ENCODE measurements at places on chromosomes 1 and 21. TPM values are rescaled to one million over a fixed set of nuclear protein-coding genes. Genes with fewer than 3 reads are reported as not detected.

DNA sequence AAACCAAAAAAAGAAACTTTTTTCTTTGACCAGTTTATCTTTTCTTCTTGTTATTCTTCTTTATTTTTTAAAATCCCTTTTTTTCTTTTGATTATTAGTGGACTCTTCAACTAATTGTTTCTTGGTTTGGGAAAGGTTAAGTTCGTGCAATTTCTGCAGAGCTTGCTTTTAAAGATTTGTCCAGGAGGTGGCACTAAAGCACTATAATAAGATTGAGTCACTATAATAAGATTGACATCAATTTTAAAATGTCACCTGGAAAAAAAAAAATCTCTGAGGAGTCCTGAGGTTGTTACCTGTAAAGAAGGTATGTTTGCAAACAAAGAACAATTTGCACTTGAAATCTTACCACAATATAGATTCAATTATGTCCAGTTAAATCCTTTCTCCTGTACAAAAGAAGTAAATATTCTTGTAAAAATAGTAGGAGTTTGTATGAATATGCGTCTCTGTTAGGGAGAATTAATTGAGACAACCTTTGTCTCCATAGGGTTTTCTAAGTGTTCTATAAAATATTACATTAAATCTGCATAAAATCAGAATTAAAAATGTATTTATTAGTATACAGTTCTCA is 166.7 kb downstream of the ADGRL4 start:
- no peak for DNase-seq

Gene AMY1B
- not detected for total RNA-seq

Gene PAQR6
- total RNA-seq, result 2.6 TPM

DNA sequence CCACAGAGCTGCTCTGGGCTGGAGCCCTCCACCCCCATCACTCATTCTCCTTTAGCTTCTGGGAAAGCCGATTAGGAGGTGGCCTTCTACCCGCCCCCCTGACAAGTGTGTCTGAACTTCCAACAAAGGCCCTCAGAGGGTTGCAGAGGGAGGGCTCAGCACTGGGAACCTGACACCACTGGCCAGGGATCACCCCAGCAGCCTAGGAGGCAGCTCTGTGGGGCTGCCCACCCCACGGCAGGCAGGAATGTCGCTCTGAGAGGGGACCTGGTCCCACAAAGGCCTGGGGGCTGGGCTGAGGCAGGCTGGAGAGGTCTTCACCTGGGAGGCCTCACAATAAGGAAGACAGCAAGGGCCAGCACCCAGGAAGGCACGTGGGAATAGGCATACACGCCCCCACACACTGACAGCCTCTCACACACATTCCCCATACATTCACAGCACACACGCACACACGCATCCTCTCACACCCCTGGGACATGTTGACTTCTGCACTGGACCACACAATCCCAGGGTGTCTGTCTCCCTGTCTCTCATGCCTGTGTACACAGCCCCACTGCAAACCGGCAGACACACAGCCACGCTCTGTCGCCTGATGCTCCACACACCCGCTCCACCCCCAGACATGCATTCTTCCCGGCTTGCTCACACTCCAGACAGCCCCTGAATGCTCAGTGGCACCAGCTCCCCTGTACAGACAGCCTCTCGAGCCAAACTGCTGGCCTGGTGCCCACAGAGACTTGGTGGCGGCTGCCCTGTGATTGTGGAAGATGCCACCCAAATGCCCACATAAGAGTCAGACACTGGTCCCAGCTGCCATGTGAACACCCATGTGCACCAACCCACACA is 30.7 kb downstream of the DMBX1 start:
- DNase-seq, result no peak

DNA sequence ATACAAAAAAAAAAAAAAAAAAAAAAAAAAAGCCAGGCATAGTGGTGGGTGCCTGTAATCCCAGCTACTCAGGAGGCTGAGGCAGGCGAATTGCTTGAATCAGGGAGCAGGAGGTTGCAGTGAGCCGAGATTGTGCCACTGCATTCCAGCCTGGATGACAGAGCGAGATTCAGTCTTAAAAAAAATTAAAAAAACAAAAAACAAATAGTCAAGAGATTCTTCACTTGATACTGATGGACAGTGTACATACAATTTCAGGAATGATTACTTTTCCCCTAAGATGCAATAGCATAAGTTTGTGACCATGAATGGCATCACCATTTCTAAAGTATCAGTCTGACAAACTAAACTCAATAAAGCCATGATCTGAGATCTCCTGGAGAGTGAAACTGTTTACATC is 60.8 kb upstream of the IVNS1ABP start:
- no peak for DNase-seq

GRCh38 chr1:119623193-119623515 is 24.9 kb downstream of the ZNF697 start:
- DNase-seq, result no peak

Gene ADAMTSL4
- total RNA-seq, result 28.9 TPM

- no peak for DNase-seq
These were observed 34.0 kb downstream of the SLC45A1 start for GRCh38 chr1:8351693-8352470.

Gene CGN
- 0.19 TPM for total RNA-seq

- DNase-seq, result no peak
These were observed 584 bp upstream of the LTN1 start for GRCh38 chr21:28993293-28993629.

DNA sequence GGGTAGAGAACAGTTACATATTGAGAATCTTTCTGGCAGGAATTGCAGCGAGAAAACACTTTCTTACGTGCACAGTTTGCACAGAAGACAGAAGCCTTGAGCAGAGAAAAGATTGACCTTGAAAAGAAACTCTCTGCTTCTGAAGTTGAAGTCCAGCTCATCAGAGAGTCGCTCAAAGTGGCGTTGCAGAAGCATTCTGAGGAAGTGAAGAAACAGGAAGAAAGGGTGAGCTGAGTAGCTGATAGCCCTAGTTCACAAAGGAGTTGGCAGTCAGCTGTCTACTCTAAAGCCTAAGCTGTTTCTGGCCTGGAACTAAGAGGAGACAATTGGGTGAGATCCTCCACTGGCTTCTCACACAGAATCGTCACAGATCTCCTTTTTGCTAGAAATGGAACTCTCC is 20.3 kb upstream of the SH3BGRL3 start:
- no peak for DNase-seq

- no peak for DNase-seq
These were observed 126.8 kb downstream of the HIVEP3 start for GRCh38 chr1:41791667-41792484.

Gene PPIAL4G
- total RNA-seq, result not detected

Gene PTPN22
- 0.70 TPM for total RNA-seq

DNA sequence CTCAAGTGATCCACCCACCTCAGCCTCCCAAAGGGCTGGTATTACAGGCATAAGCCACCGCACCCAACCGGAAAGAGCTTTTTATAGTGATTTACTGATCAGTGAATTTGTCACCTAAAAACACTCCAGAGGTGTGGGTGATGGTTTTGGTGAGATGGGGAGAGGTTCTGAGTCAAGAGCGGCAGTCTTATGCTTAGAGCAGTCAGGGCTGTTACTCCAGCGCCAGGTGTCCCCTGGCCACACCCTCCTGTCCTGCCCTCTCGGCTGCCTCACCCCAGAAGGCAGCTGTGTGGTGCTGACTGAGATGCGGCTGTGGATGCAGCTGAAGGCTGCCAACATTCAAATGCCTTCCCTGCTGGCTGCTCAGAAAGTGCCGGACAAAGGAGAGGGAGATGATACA is 94.5 kb upstream of the LPGAT1 start:
- DNase-seq, result no peak

Gene CD52
- total RNA-seq, result 4.6 TPM

GRCh38 chr1:33902486-33903209 is 38.8 kb downstream of the HMGB4 start:
- DNase-seq, result no peak

GRCh38 chr1:14366091-14367018 is 232.1 kb upstream of the KAZN start:
- no peak for DNase-seq

DNA sequence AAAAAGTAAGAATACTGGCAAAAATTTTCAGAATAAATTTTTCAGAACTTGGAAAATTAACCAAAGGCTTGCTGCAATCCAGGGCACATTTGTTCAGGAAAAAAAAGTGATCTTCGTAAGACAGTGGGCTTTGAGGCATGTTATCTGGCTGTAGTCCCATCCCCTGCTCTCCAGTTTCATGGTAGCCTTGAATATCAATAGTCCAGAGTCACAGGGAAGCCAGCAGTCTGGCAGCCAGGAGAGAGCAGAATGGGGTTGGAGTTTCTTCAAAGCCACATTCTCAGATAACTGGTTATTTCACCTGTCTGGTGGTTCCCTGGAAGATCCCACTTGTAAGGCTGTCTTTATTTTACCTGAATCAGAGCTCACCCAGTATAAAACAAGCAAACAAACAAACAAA is 669.3 kb downstream of the MATN1 start:
- DNase-seq, result no peak

- DNase-seq, result no peak
These were observed 25.9 kb upstream of the DNAJC11 start for GRCh38 chr1:6727535-6727934.

DNA sequence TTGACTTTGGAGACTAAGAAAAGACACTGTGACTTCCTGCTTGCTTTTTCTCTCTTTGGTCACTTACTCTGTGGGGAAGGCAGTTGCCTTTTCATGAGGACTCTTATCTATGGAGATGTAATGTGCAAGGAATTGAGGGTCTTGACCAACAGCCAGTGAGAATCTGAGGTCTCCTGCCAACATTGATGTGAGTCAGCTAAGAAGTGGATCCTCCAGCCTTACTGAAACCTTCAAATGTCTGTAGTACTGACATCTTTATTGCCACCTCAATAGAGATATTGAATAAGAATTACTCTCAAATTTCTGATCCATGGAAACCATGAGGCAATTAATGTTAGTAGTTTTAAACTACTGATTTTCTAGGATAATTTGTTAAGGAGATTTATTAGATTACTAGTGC is 598.4 kb downstream of the ADGRL2 start:
- DNase-seq, result no peak

DNA sequence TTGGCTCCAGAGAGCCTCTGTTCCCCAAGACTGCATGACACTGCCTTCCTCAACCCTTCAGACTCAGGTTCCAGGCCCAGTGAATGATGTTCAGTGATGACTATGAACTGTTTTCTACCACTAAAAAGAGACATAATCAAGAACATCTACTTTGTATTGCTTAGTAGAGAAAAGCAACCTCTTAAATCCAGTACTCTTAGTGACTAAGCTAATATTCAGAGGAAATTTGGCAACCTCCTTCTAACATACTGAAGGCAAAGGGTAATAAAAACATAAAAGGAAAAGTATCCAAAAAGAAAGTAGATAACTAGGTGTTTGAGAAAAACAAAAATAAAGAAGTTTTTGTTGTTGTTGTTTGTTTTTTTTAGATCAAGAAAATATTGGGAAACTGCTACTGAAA is 153.3 kb upstream of the RUNX1 start:
- no peak for DNase-seq

Gene APOBEC4
- total RNA-seq, result not detected

Gene C1orf53
- 7.4 TPM for total RNA-seq

Gene BACH1
- total RNA-seq, result 51.3 TPM

DNA sequence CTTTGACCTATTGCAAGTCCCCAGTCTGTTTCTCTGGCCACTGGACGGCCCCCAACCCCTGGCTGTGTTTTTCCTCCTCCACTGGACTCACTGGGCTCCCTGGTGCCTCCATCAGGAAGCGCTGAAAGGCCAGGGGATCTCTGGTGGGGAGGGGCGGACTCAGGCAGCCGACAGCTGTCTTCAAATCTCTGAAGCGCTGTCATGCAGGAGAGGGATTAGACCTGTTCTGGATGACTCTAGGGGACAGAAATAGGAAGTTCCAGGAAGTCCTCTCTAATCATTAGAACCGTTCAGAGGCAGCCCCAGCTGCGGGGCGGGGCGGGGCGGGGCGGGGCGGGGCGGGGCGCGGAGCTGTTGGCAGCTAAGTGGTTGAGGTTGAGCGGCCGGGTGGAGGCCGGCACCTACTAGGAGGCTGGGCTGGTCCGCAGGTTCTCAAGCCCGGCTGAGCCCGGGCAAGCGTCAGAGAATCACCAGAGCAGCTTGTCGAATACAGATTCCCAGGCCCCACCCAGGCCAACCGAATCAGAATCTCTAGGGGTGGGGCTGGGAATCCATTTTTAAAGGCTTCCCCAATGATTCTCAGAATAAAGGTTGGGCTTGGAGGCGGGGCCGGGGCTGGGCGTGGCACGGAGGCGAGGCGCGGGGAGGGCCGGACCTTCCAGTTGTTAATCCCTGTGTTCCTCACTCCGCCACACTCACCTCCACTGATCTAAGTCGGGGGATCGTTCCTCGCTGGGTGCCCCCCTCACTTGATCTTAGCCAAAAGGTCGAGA is 11.4 kb upstream of the PHLDA3 start:
- peak; percentile 91 for DNase-seq
